ENCODE measurements at places on chromosomes 1 and 21. TPM values are rescaled to one million over a fixed set of nuclear protein-coding genes. Genes with fewer than 3 reads are reported as not detected.

DNA sequence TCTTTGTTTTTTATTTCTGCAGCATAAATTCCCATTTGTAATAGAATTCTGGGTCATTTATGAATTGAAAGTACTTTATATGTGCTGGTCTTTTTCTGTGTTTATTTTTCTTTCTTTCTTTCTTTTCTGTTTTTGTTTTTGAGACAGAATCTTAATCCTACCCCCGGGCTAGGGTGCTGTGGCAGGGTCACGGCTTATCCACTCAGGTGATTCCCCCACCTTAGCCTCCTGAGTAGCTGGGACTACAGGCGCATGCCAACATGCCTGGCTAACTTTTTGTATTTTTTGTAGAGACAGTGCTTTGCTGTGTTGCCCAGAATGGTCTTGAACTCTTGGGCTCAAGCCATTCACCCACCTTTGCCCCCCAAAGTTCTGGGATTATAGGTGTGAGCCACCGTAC, 18.7 kb downstream of the RAP1A start:
- H3K27ac ChIP-seq = no peak overlapping the region
- peaks cover 7% of the 10 kb centered on the region for H3K4me1 ChIP-seq
- H3K27me3 ChIP-seq = no peaks in the 10 kb centered on the region
- no peak overlapping the region for H3K4me3 ChIP-seq

- H3K36me3 ChIP-seq = no peaks in the 10 kb centered on the region
- no peak overlapping the region for H3K4me3 ChIP-seq
- no peak overlapping the region for H3K27ac ChIP-seq
- H3K4me1 ChIP-seq = no peaks in the 10 kb centered on the region
Observed at GRCh38 chr21:44199448-44199847, 41.3 kb downstream of the ICOSLG start.

DNA sequence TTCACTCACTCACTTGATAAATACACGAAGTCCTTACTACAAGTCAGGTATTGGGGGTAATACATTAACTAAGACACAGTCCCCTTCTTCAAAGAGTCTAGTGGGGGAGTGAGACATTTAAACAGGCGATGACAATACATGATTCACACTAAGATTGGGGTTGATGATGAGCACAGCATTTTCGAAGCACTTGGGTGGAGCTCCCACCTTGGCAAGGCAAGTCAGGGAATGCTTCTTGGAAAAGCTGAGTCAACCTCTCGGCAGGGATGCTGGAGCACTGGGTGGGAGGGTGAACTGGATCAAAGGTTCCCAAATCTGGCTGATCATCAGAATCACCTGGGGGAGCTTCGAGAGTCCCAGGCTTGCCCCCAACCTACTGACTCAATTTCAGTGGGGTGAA, 57.9 kb upstream of the ENAH start:
- no peaks in the 10 kb centered on the region for H3K4me1 ChIP-seq
- no peaks in the 10 kb centered on the region for H3K27me3 ChIP-seq

FOXE3 gene
- 0.11 TPM for total RNA-seq

ID3 gene
- 106 TPM for total RNA-seq

- H3K4me1 ChIP-seq = peaks cover 21% of the 10 kb centered on the region
- H3K27ac ChIP-seq = peak overlapping the region; percentile 89
- H3K36me3 ChIP-seq = no peaks in the 10 kb centered on the region
- DNase-seq = no peak
- peaks cover 32% of the 10 kb centered on the region for H3K27me3 ChIP-seq
Observed at GRCh38 chr21:45970674-45971615, 10.6 kb upstream of the COL6A1 start.

FMO3 gene
- 0.42 TPM for total RNA-seq

TTC22 gene
- 80.6 TPM for total RNA-seq

OR6N1 gene
- not detected for total RNA-seq

SYPL2 gene
- total RNA-seq = 0.35 TPM

DNA sequence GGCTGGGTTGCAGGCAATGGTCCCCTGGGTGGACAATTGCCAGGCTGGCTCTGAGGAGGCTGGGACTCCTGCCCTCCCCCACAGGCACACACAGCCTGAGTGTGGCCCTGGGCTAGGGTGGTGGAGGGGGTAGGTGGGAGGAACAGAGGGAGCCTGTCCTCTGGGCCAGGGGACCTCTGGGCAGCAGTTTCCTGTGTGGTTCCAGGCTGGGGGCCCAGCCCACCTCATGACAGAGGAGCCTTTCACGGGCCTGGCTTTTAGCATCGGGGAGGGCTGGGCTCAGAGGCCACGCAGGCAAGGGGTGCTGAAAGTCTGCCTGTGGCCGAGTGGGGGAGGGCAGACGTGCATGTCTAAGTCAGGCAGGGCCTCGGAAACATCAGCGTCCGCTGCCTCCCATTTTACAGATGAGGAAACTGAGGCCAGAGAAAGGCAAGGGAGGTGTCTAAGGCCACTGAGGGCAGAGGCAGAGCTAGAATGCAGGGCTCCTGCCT, 7.0 kb downstream of the EXTL1 start:
- H3K36me3 ChIP-seq = no peaks in the 10 kb centered on the region
- no peak for DNase-seq
- H3K27me3 ChIP-seq = no peaks in the 10 kb centered on the region
- H3K27ac ChIP-seq = no peak overlapping the region
- no peaks in the 10 kb centered on the region for H3K4me1 ChIP-seq

GJB5 gene
- 0.42 TPM for total RNA-seq

GRCh38 chr1:172071746-172072145, 230.4 kb downstream of the DNM3 start:
- H3K4me1 ChIP-seq = no peaks in the 10 kb centered on the region
- no peaks in the 10 kb centered on the region for H3K27me3 ChIP-seq
- no peak overlapping the region for H3K4me3 ChIP-seq
- no peak overlapping the region for H3K27ac ChIP-seq
- no peaks in the 10 kb centered on the region for H3K36me3 ChIP-seq

GRCh38 chr21:15204970-15205286, 140.1 kb upstream of the NRIP1 start:
- no peaks in the 10 kb centered on the region for H3K27me3 ChIP-seq
- H3K27ac ChIP-seq = no peak overlapping the region
- no peak for DNase-seq
- H3K4me1 ChIP-seq = no peaks in the 10 kb centered on the region

- H3K4me1 ChIP-seq = no peaks in the 10 kb centered on the region
- H3K27ac ChIP-seq = no peak overlapping the region
- H3K27me3 ChIP-seq = no peaks in the 10 kb centered on the region
- H3K4me3 ChIP-seq = no peak overlapping the region
Observed at GRCh38 chr1:62599044-62599443, 1.7 kb downstream of the ANGPTL3 start.

GRCh38 chr1:248814351-248814750, 11.4 kb downstream of the SH3BP5L start:
- H3K27ac ChIP-seq = no peak overlapping the region
- H3K4me3 ChIP-seq = no peak overlapping the region
- no peaks in the 10 kb centered on the region for H3K27me3 ChIP-seq
- H3K4me1 ChIP-seq = no peaks in the 10 kb centered on the region
- peaks cover 4% of the 10 kb centered on the region for H3K36me3 ChIP-seq

- no peak overlapping the region for H3K27ac ChIP-seq
- no peak for DNase-seq
- H3K36me3 ChIP-seq = no peaks in the 10 kb centered on the region
- H3K4me3 ChIP-seq = no peak overlapping the region
- H3K27me3 ChIP-seq = no peaks in the 10 kb centered on the region
Observed at GRCh38 chr1:183215076-183215720, 29.1 kb downstream of the LAMC2 start.

NHLH1 gene
- not detected for total RNA-seq

ETV3L gene
- not detected for total RNA-seq

GRCh38 chr1:14529475-14529874, 69.0 kb upstream of the KAZN start:
- H3K27me3 ChIP-seq = no peaks in the 10 kb centered on the region
- no peaks in the 10 kb centered on the region for H3K36me3 ChIP-seq
- no peak overlapping the region for H3K4me3 ChIP-seq
- DNase-seq = no peak

NOS1AP gene
- 14.4 TPM for total RNA-seq

TP73 gene
- total RNA-seq = 0.42 TPM

DNA sequence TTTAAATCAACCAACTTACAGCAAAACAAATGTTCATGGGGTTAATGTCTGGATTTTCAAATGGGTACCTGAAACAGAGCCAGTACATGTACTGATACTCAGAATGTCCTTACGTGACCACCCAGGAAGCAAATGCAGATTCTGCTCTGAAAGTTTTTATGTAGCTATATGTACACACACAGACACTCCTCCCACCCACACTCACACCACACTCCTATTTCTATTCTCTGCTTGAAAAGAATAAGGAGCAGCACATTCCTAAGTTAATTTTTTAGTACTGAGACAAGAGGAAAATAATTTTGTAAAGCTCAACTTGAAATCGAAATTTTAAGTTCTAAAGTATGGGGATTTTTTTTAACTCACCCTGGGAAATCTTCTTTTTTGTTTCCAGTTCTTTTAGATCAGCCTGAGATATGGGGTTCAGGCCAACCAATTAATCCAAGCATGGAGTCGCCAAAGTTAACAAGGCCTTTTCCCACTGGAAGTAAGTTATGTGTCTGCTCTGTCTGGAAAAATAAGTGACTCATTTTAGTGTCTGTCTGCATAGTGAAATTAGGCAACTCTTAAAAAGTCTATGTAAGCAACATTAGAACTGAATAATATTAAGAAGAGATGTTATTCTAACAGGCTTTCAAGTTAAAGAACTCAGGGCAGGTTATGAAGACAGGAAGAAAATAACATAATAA, 75.5 kb upstream of the DYNLT5 start:
- H3K4me1 ChIP-seq = no peaks in the 10 kb centered on the region
- H3K36me3 ChIP-seq = no peaks in the 10 kb centered on the region
- no peak for DNase-seq
- H3K4me3 ChIP-seq = no peak overlapping the region

TFF2 gene
- 2.3 TPM for total RNA-seq

CD101 gene
- total RNA-seq = 1.8 TPM

- no peaks in the 10 kb centered on the region for H3K27me3 ChIP-seq
- DNase-seq = no peak
- no peak overlapping the region for H3K4me3 ChIP-seq
- no peak overlapping the region for H3K27ac ChIP-seq
Observed at GRCh38 chr1:62462370-62462769, 25.5 kb downstream of the USP1 start.

IL19 gene
- not detected for total RNA-seq

DNA sequence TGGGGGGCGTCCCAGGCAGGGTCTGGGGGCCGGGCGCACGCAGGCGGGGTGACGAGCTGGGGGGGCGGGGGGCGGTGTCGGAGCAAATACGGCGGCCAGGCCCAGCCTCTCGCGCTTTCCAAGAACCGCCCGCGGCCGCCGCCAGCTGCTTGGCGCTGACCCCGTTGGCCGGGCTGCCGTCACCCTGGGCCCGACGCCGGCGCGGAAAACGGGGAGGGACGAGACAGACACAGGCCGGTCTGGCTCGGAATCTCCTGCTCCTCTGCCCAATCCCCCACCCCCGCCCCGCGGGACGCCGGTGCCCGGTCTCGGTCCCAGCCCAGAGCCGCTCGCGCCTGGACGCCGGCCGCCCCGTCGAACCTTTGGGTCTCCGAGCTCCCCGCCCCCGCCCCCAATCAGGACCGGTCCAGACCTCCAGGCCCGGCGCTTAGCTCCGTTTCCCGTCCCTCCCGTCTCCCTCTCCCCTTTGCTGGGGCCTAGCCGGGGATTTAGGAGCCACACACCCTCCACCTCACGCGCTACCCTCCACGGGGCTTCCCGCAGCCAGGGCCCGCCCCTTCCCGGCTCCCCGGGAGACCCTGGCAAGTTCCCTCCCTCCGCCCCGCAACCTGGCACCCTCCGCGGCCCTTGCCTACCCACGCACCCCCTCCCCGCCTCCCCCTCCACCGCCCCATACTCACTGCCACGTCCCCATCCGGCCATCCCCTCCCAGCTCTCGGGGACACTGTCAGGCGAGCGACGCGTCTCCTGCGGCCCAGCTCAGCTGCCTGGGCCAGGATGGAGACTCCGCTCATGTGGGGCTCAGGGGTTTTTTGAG, 800 bp upstream of the MMP23B start:
- H3K27me3 ChIP-seq = peaks cover 19% of the 10 kb centered on the region
- peak overlapping the region; percentile 69 for H3K27ac ChIP-seq
- DNase-seq = peak; percentile 66
- H3K4me3 ChIP-seq = peak overlapping the region; percentile 4
